ENCODE measurements at places on chromosomes 7 and 10. TPM values are rescaled to one million over a fixed set of nuclear protein-coding genes. Genes with fewer than 3 reads are reported as not detected.

Gene SPDYE16
- total RNA-seq = not detected

Gene WNT2
- total RNA-seq = 0.13 TPM

Gene TMEM120A
- 22.6 TPM for total RNA-seq

Gene HOXA2
- 2.8 TPM for total RNA-seq

Gene LRRC4
- total RNA-seq = 0.16 TPM

Gene SCART1
- 1.4 TPM for total RNA-seq

Gene SLC26A4
- total RNA-seq = 0.40 TPM

Gene ARMC3
- not detected for total RNA-seq

Gene CABCOCO1
- 0.65 TPM for total RNA-seq

Gene PITX3
- total RNA-seq = 1.3 TPM

Gene ADK
- total RNA-seq = 12.4 TPM

Gene BET1
- total RNA-seq = 37.4 TPM

Gene HTRA1
- 93.3 TPM for total RNA-seq

Gene PNLIPRP3
- under 0.01 TPM for total RNA-seq

Gene SOSTDC1
- 1.1 TPM for total RNA-seq

Gene CPVL
- 1.7 TPM for total RNA-seq

Gene LRIT1
- not detected for total RNA-seq

Gene SLC26A3
- total RNA-seq = not detected

Gene NUTM2E
- total RNA-seq = 0.13 TPM

Gene CPED1
- 21.2 TPM for total RNA-seq

Gene ZNF786
- 6.4 TPM for total RNA-seq

Gene TAS2R41
- total RNA-seq = not detected

Gene C7orf33
- total RNA-seq = not detected

Gene ANKRD30A
- total RNA-seq = not detected

Gene RAMP3
- total RNA-seq = not detected

Gene GARIN1A
- total RNA-seq = 0.32 TPM

Gene CRHR2
- not detected for total RNA-seq

Gene SPDYE3
- not detected for total RNA-seq

Gene CALCR
- not detected for total RNA-seq

Gene NEUROD6
- not detected for total RNA-seq

Gene GIMAP4
- total RNA-seq = 1.4 TPM

Gene PPP1R3C
- 17.3 TPM for total RNA-seq

Gene GRK5
- 17.8 TPM for total RNA-seq

Gene ANKRD61
- total RNA-seq = 0.39 TPM

Gene PRDX3
- total RNA-seq = 108 TPM

Gene PSMG3
- total RNA-seq = 46.8 TPM

Gene NEUROG3
- total RNA-seq = not detected

Gene TRIM73
- 0.72 TPM for total RNA-seq

Gene PTPRE
- total RNA-seq = 7.8 TPM

Gene CCDC186
- total RNA-seq = 8.9 TPM

Gene RASSF4
- 11.2 TPM for total RNA-seq

Gene MKI67
- 16.5 TPM for total RNA-seq

Gene PSD
- total RNA-seq = 6.8 TPM

Gene GIMAP7
- total RNA-seq = not detected

Measured in epithelial cell of alveolus of lung (primary cell).